ENCODE measurements at places on chromosomes 12 and 14.

DNA sequence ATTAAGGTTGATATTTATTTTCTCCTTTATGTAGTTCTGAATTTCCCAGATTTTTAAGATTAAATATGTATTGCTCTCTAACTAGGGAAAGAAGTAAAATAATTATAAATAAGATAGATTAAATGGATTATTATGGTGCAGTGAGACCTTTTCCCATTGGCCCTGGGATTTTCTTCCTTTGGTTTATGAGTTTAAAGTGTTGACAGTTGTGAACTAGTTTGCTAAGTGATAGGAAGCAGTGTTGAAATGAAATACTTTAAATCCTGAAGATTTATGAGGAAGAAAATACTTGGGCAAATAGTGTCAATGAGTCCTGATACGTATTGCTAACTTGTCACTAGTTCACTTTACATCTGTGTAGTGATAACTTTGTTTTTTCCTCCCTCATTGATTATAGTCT is 188.9 kb downstream of the RAD51B start:
- DNase-seq: no peak

DNA sequence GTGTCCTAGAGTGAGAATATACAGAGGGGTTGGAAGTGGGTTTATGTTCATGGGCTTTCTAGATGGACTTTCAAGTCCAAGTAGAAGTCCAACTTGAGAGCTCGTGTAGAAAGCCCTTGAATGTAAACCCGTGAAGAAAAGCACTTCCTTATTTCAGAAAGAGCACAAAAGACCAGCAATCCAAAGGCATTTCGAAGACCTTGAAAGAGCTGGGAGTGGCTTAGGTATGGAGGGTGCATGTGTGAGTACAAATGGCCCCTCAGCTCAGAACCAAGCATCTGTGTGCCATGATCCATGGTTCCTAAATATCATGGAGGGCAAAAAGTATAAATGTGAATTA is 160.7 kb downstream of the ETV6 start:
- DNase-seq: no peak

DNA sequence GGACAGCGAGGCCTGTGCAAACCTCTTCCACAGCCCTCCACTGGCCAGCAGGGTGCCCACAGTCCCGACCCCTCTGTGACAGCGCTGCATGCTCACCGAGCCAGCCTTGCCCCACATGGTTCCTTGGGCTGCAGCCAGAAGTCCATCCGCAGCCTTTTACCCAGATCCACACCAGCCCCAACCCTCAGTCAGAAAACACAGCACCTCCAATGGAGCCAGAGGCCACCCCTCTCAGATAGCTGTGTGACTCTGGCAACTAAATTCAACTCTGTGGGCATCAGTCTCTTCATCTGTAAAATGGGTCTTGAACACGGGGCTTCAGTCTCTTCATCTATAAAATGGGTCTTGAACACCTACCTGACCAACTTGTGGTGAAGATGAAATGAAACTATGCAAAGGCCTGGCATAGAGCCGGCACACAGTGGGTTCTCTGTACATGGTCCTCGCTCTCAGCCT is 38.0 kb downstream of the NFKBIA start:
- no peak for DNase-seq

DNA sequence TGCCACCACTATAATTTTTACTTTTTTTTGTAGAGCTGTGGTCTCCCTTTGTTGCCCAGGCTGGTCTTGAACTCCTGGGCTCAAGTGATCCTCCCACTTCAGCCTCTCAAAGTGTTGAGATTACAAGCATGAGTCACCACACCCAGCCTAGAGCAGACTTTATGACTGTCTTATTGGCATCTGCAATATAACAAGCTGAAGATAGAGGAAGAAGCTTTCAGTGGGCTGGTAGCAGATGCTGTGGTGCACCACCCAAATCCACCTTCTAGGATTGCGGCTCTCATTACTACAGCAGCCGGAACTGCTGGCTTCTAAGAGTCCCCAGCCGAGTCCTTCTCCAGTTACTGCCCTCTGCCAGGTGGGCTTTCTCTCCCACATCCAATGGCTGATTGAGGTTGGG is 7.6 kb upstream of the STK38L start:
- no peak for DNase-seq

- peak; percentile 75 for DNase-seq
Measured at GRCh38 chr14:20469890-20470602, 840 bp downstream of the PNP start.

GRCh38 chr14:20683891-20684661 is at the start of gene RNASE4:
TSS of gene RNASE4 (plus strand) at chr14:20684560. CDS start at chr14:20699372, 14,812 bp downstream.
- peak; percentile 87 for DNase-seq
